ENCODE measurements at places on chromosomes 6 and 20. TPM values are rescaled to one million over a fixed set of nuclear protein-coding genes. Genes with fewer than 3 reads are reported as not detected.

- no peak for DNase-seq
These were observed 232.3 kb downstream of the NFATC2 start for GRCh38 chr20:51310216-51310615.

- no peak for DNase-seq
These were observed 21.6 kb downstream of the SASH1 start for GRCh38 chr6:148364056-148364824.

- no peak for DNase-seq
These were observed 184.5 kb downstream of the COL21A1 start for GRCh38 chr6:56062836-56063235.

- no peak for DNase-seq
These were observed 14.2 kb downstream of the KCNK5 start for GRCh38 chr6:39214846-39215639.

GRCh38 chr6:119476554-119476953, 127.0 kb upstream of the MAN1A1 start:
- no peak for DNase-seq

- no peak for DNase-seq
These were observed 39.0 kb downstream of the TPD52L1 start for GRCh38 chr6:125192610-125192930.

- peak; percentile 74 for DNase-seq
These were observed 215.2 kb upstream of the ZNF184 start for GRCh38 chr6:27688014-27688586.

DNA sequence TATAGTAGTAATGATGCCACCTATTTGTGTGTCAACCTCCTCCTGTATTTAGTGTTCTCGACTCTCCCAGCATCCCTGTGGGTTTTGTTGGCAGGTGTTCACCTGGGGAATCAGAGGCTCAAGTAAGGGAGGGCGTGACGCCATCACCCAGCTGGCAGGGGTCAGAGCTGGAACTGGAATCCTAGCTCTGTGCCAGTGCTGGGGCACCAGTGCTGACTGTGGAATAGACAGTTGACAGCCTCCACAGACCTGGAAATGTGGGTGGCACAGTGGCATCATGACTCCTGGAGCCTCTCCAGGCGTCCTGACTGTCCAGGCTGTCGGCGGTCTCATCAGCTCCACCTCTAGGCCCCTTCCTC, 102.8 kb downstream of the SYCP2 start:
- DNase-seq, result no peak

DNA sequence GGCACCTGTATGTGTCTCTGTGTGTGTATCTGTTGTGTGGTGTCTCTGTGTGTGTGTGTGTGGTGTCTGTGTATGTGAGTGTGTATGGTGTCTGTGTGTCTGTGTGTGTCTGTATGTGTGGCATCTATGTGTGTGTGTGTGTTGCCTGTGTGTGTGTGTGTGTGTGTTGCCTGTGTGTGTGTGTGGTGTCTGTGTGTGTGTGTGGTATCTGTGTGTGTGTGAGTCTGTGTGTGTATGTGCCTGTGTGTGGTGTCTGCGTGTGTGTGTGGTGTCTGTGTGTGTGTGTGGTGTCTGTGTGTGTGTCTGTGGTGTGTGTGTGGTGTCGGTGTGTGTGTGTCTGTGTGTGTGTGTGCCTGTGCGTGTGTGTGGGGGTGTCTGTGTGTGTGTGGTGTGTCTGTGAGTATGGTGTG, 31.7 kb upstream of the VEGFA start:
- DNase-seq, result no peak

DNA sequence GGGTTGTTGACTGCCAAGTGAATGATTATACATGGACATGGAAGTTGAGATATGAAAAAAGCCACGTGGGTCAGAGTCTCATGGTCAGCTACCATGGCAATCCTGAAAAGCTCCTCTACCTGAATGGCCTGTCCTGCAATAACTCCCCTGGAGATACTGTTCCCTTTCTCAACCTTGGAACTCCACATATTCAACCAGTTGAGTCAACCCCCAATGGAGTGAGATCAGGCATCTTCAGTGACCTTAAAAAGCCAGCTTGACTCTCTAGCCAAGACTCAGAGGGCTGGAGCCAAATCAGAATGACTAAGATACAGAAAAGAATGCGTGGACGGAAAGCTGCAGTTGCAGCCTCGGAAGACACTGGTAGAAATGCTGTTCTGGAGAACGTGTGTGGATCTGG, 341.3 kb downstream of the FOXA2 start:
- DNase-seq, result no peak

DNA sequence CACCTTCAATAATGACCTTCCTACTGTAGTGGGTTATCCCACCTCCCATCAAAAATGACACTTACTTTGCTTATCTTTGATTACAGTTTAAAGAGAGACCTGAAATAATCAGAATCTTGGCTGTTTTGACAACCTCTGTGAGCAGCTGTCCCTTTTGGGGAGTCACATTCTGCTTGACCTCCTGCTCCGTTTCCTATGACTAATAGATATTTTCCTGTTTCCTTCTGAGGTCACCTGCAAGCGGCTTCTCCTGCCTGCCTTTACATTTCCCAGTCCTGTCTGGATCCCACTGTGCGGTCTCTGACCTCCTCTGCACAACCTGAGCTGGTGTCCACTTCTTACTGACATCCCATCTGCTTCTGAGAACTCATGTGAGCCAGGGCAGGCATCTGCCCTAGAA, 54.2 kb downstream of the TRAM2 start:
- DNase-seq, result no peak

GRCh38 chr6:38378801-38379200, 260.9 kb downstream of the BTBD9 start:
- no peak for DNase-seq

GRCh38 chr6:139449611-139450000, 75.2 kb upstream of the CITED2 start:
- DNase-seq, result no peak

DNA sequence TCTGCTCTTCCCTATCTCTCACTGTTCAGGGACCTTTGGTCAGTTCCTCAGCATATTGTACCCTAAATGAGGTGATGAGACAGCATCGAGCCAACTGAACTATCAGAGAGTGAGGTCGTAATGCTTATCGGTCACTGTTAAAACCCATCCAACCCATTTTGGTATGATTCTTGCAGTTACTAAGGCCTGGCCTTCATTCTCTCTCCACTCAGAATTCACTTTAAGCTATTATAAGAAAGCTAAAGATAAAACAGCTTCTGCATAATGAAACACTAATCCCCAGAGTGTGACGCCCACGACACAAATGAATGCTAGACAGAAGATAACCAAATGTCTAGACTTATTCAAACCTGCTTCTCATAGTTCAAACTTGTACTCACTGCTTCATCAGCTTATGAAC, 175.8 kb downstream of the GMPR start:
- no peak for DNase-seq

DNA sequence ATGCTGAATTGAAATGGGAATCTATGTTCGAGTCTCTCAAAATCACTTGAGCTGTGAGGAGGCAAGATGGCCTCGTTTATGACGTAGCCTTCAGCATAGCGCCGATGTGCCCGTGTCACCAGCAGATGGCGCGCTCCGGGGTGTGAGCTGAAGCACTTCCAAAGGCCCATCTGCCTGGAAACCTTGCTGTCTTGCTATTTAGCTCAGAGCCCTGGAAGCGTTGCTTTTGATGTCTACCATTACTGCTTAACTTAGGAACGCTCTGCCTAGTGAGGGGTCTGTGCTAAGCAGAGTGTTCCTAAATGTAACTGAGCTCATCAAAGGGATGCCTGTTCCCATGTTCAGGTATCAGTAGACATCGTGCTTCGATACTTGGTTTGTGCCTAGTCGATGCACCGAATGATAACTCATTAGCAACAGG, 67.7 kb downstream of the SYCP2L start:
- DNase-seq, result peak; percentile 92

The CDH4 gene
- total RNA-seq, result 7.8 TPM

The HEY2 gene
- 10.8 TPM for total RNA-seq

The TSBP1 gene
- total RNA-seq, result not detected

The MCCD1 gene
- total RNA-seq, result not detected

The TPX2 gene
- total RNA-seq, result 210 TPM
